ENCODE measurements at places on chromosomes 7 and 10.

GRCh38 chr10:15097011-15097812 lies at the start of gene RPP38:
Gene RPP38, plus strand, starts transcription at chr10:15097355. Its CDS starts 5,960 bp downstream, at chr10:15103315.
- peak; percentile 99 for DNase-seq

DNA sequence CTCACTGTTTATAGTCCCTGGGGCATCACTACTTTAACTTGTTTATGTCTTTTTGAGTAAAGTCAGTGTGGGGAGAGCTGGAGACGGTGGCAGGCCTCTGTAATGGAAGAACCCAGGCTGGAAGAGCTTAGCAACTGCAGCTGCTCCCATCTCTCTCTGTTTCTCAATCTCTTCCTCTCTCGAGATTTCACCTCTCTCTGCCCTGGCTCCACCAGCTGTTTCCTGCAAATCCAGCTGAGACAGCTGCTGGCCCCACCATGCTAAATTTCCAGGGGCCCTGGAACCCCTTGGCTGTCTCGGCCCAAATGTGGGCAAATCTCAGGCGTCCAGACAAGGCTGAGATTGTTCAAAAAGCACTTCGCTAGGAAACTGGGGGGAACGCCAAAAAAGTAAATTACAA lies 25.8 kb upstream of the SLF2 start:
- DNase-seq: peak; percentile 65

DNA sequence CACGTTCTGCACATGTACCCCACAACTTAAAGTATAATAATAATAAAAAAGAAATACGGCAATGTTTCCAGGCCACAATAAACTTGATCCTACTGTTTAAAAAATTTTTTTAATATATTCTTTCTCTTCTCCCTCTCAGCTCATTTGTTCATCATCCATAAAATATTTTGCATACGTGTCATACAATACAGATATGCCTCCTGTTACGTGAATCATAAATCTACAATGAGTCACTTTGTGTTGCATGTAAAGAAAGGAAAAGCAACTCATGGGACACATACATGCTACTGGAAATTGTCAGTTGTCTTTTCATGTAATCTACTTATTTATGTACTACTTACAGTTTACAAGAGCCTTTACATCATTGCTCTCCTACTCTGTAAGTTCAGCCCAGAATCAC lies 1.1 kb upstream of the TECTB start:
- DNase-seq: no peak

- no peak for DNase-seq
These were observed 19.4 kb upstream of the TNS3 start for GRCh38 chr7:47601119-47601880.

DNA sequence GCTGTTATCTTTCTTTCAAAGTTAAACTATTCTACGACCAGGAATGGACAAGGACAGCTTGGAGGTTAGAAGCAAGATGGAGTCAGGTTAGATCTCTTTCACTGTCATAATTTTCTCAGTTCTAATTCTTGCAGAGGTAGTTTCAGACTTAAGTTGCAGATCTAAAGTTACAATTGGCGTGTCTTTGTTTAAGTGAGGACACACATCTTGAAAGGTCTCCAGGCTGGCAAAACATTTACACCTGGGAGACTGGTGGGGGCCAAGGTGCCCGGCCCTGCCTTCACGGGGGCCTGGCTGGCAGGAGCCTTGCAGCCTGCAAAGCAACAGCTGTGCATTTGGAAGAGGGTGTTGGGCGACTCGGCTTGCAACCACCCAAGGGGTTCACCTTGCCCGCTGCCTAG lies 1.7 kb upstream of the DYNC2I1 start:
- no peak for DNase-seq

GRCh38 chr7:128835231-128835751 lies 5.1 kb downstream of the FLNC start:
- DNase-seq: no peak

DNA sequence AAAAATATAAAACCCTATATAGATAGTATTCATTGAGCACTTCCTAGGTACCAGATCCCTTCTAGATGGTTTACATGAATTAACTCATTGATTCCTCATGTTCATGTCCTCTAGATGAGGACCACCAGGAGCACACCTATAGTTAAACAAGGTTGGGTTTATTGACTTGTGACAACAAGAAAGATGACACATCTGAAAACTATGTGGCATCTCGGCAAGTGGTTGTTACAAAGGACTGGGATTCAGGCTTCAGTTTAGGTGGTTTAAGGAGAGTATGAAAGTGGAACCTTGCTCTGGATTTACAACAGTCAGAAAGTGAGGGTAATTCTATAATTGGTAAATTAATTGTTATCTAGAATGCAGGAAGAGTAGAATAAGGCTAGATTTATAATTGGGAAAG lies 99.0 kb upstream of the PHF14 start:
- DNase-seq: no peak

DNA sequence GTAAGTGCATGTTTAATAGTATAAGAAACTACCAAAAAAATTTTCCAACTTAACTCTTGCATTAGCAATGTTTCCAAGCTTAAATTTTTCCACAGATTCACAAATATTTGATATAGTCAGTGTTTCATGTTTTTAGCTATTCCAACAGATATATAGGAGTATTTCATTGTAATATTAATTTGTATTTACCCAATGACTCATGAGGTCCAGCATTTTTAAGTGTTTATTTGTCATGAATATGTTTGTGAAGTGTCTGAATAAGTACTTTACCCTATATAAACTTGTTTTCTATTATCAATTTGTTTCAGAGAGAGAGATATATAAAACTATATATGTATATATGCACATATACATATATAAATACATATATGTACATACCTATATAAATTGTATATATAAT lies 71.0 kb downstream of the SEMA3D start:
- no peak for DNase-seq

DNA sequence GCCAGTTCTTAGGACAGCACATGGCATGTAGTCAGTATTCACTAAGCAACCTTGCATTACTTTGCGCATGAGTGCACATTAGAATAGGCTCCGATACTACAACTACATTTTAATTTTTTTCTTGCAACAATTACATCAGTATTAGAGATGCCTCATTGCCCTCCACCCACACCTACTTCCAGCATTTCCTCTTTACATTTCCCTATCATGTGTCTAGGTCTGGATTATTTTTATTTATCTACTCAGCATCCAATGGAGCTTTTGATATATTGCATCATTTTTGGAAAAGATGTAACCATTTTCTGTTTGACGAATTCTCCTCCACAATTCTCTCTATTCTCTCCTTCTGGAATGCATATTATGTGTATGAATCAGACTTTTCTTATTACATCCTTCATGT lies 258.2 kb upstream of the GLI3 start:
- no peak for DNase-seq

- no peak for DNase-seq
These were observed 104.2 kb downstream of the FAM204A start for GRCh38 chr10:118237930-118238329.

DNA sequence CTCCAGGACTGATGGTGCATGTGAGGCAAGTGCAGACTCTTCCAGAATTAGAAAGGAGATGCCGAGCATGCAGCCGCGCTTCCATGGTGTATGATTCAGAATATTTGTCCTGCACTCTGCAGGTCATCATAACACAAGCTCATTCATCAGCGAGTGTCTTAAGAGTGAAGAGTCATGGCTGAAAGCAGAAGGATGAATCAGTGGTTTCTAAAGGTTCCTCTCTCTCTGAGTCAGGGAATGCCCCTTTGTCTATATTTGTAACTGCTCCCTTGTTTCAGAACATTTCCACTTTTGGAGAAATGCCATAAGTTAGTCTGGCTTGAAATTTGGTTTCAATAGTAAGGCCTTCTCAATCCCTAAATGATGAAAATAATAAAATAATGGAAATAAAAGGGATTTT lies 52.3 kb downstream of the HECW1 start:
- peak; percentile 2 for DNase-seq

DNA sequence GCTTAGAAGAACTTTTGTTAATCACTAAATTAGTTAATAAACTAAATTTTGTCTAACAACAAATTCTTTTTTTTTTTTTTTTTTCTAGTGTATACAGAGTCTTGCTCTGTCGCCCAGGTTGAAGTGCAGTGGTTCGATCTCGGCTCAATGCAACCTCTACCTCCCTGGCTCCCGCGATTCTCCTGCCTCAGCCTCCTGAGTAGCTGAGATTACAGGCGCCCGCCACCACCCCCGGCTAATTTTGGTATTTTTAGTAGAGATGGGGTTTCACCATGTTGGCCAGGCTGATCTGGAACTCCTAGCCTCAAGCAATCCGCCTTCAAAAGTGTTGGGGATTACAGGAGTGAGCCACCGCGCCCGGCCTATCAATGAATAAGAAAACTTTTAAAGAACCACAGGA lies 1.1 kb upstream of the IQUB start:
- DNase-seq: no peak

DNA sequence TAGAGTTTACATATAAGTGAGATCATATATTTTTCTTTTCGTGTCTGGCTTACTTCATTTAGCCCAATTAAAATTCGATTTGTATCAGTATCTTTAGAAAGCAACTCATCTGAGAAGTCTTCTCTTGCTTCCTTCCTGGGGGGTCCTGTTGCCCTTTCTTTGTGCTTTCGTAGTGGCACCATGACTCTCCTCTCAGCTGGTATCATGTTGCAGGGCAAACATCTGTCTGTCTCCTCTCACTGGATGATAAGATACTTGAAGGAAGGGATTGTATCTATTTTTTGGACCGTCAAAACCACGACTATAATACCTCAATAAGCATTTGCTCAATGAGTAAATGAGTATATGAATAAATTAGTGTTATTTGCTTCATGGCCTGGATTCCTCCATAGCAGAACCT lies 382.5 kb upstream of the SORCS1 start:
- no peak for DNase-seq

DNA sequence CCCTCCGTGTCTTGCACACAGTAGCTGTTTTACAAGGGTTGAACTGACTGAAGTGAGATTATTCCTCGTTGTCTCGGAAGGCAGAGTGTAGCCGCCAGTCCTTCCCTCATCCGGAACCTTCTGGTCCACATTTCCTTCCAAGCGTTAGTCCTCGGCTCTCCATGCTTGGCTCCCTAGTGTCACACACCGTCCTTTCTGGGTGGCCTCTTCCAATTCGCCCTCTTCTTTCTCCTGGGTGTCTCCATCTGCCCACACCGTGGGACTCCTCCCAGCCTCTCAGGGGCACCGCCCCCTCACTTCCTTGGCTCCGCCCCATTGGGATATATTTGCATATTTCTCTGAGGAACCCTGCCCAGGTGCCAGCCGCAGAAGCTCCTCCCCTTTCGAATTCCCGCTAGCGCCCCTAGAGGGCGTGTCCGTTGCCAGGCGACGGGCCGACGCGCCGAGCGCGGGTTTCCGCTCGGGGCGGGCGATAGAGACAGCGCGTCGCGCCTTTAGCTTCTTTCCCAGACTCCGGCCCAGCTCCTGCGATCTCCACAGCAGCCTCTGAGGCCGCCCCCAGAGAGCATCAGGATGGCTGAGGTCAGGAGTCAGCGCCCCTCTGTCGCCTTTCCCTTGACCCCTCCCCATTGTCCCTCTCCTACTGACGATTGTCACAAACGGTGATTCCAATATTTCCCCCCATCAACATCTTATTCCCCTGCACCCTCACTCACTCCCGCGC lies at the start of gene CFAP58:
Gene CFAP58 (plus strand): TSS at position 509 of the 724 bp plus-strand sequence. CDS start 65 bp downstream, at position 574.
- peak; percentile 97 for DNase-seq

- DNase-seq: no peak
These were observed 162.5 kb downstream of the LRMDA start for GRCh38 chr10:75593692-75594556.

DNA sequence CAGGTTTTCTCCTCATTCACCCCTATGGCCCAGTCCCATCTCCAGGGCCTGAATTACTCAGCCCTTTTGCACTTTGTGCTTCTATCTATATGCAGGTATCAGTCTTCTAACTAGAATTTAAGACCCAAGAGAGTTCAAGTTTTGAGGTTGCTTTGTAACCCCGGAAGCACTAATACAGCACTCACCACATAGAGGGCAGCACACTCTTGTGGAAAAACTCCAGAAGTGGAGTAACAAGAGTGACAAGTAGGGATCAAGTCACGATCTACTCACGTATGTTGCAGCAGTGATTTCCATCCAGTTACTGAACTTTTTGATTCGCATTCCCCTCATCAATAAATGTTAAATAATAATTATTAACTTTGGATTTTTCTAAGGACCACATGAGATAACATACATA lies 151.0 kb downstream of the CHCHD3 start:
- DNase-seq: no peak

GRCh38 chr10:102613785-102614184 lies 30.5 kb upstream of the TRIM8 start:
- no peak for DNase-seq

- no peak for DNase-seq
These were observed 22.7 kb upstream of the ZCCHC24 start for GRCh38 chr10:79468015-79468560.

- no peak for DNase-seq
These were observed 45.1 kb upstream of the SEPTIN7 start for GRCh38 chr7:35755711-35756110.

GRCh38 chr7:31688372-31688771 lies 1.4 kb downstream of the PPP1R17 start:
- no peak for DNase-seq

- no peak for DNase-seq
These were observed 28.9 kb downstream of the PSAP start for GRCh38 chr10:71821909-71822763.

DNA sequence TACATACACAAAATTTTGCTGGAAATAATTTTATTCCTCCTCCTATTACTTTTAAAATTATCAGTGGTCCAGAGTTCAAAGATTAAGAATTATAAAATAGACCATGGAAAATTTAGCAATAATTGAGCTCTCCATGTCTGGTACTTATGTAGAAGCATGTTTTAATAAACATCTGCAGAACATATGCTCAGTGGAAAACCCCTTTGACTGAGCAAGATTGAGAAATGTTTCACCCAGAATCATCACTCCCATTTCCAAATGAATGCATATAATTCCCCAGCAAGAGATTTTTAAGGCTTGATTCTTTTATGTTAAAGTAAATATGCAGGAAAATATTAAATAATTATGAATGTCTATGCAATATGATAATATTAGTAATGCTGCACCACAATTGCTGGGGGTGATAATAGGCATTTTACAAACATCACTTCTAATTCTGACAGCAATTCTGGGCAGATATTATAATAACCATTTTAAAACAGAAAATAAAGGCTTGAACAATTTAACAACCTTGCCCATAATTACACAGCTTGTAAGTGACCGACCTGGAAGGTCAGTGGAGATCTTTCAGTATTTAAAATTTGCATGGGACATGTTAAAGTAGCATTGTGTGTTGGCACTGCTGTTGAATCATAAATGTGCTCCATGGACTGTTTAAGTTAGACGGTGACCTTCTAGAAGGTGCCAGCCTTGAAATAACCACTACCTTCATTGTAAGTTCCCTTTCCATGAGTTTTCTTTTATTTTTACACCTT lies 45.6 kb upstream of the TES start:
- no peak for DNase-seq

- no peak for DNase-seq
These were observed 199.9 kb upstream of the GRB10 start for GRCh38 chr7:50982626-50983025.

Measured in eye (tissue), 1 donor.